Activated T-helper 1 cell treated with anti-CD3 and anti-CD28 coated beads, Interleukin-12 subunit alpha, Interleukin-12 subunit beta, Interleukin-2, Interleukin-4 antibody, amounts not matched to agents 30 ng/mL and 10 ng/mL and 1 ng/mL, durations not matched to agents 14 hours and 24 hours and 36 hours (primary cell): ENCODE measurements at places on chromosomes 4 and X. TPM values are rescaled to one million over a fixed set of nuclear protein-coding genes. Genes with fewer than 3 reads are reported as not detected.
A peak's percentile ranks its signal among the peaks of the same experiment; 100 is the strongest.

GRCh38 chr4:153676984-153677383 is 7.1 kb upstream of the TLR2 start:
- H3K4me1 ChIP-seq, result no peaks in the 10 kb centered on the region
- peaks cover 24% of the 10 kb centered on the region for H3K27me3 ChIP-seq
- no peak overlapping the region for H3K27ac ChIP-seq
- no peaks in the 10 kb centered on the region for H3K36me3 ChIP-seq
- no peak for DNase-seq
- H3K4me3 ChIP-seq, result no peak overlapping the region

DNA sequence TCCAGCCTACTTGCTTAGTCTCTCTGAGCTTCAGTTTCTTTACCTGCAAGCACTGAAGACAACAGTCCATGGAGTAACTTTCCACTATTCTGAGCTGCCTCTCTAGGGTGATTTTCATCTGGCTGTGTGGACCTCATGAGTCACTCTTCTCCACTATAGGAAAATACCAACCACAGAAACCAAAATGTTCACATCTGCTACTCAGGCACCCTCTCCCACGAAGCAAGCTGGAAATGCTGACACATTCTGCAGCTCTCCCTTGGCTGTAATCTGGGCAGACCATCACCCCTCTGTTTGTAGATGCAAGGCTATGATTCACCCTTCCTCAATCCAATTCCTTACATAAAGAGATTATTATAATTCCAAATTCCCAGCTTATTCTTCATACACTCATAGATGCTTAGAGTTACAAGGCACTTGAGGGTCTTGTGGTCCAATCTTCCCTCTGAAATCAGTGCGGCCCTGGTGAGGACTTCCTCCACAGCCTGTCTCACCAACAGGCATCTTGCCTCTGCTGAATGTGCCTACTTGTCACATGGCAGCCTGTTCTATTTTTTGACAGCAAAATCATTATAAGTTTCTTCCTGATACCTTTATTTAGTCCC is 97.0 kb upstream of the LNX1 start:
- DNase-seq, result no peak
- peaks cover 10% of the 10 kb centered on the region for H3K27me3 ChIP-seq
- H3K4me1 ChIP-seq, result peaks cover 9% of the 10 kb centered on the region
- H3K27ac ChIP-seq, result peak overlapping the region; percentile 59
- H3K36me3 ChIP-seq, result no peaks in the 10 kb centered on the region

Gene IL1RAPL2
- total RNA-seq, result not detected in 2 replicates

- no peak for DNase-seq
- H3K4me3 ChIP-seq, result no peak overlapping the region
- peaks cover 15% of the 10 kb centered on the region for H3K4me1 ChIP-seq
- H3K27me3 ChIP-seq, result peaks cover 55% of the 10 kb centered on the region
Measured at GRCh38 chr4:87974856-87975462, 555 bp upstream of the SPP1 start.

Gene MAGEA12
- not detected in 2 replicates for total RNA-seq

DNA sequence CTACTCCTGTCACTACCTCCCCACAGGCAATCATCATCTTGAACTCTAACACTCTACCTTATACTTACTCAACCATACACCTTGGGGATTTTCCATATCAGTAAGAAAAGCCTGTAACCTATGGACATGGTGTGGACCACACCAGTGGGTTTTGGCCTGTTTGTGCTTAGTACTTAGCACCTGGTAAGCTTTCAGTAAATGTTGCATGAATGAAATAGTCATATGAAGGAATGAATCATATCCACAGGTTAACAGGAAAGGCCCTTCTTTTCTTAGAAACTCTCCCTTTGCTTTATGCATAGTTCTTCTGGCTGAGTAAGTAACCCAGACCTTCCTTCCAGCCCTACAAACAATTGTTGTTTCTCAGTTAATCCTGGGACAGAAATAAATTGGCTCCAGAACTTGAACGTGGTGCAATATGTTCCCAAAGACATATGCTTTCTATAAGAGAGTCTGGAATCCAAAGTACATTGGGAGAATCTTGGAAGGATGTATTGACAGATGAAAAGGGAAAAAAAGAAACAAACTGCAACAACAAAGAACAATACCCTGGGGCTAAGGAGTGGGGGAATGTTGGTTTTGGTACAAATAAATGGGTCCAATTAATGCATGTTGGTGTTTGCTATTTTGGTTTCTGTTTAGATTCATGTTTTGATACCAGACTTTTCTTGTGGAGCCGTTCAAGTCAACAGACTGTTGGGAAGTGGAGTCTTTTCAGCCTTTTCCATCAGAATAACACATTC is 27.8 kb downstream of the RASL11B start:
- no peak overlapping the region for H3K4me3 ChIP-seq
- H3K4me1 ChIP-seq, result peaks cover 9% of the 10 kb centered on the region
- peaks cover 6% of the 10 kb centered on the region for H3K36me3 ChIP-seq
- no peaks in the 10 kb centered on the region for H3K27me3 ChIP-seq

Gene PABPC5
- not detected in 2 replicates for total RNA-seq

DNA sequence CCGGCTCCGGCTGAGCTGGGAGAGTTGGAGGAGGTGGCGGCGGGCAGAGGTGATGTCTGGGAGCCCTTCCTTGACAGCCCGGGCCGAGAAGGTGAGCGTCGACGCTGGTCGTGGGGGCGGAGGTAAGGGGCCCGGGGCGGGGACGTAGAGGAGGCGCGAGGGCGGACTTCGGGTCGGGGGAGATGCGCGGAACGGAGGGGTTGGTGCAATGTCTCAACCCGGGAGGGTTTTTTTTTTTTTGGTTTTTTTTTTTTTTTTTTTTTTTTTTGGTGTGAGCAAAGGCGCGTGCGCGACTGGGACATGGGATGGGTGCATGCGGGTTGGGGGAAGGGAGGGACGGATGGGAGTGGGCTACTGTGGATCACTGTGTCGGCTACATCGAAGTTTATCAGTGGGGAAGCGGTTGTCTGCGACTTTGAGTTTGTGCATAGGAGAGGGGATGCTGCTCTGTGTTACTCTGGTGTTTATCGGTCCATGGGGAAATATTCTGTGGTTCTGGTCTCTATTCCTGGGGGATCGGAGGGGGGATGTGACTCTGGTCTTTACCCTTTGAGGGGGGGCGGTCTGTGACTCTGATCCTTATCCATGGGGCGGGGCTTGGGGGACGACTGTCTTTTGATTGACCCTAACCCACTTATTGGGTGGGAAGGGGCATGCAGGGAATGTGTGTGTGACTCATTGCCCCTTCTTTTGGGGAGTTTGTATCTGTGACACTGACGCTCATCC is 537 bp downstream of the RBM10 start:
- peaks cover 2% of the 10 kb centered on the region for H3K27me3 ChIP-seq
- H3K4me3 ChIP-seq, result peak overlapping the region; percentile 100
- no peak for DNase-seq
- peaks cover 18% of the 10 kb centered on the region for H3K4me1 ChIP-seq

Gene NLGN3
- 1.1 and 1.6 TPM in 2 replicates for total RNA-seq

DNA sequence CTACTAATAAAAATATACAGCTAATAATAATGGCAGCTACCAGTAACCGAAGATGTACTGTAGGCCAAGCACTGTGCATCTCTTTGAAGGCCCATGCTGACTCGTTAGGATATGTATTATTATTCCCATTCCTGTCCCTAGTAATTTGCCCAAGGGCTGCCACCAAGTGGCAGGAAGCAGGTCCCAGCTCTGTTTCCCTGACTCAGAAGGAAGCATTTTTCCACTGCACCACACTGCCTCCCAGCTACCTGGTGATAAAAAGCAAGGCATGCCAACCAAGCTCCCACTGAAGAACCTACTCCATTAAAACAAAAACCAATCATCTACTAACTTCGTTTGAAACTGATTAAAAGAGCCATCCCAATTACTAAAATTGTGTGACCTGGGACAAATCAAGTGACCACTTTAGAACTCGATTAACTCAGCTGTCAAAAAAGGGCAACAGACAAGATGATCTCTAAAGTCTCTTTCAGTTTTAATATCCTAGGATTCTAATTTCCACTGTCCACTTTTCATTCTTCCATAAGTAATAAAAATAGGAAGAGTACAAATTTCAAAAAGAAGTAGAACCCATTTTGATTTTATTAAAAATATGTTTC is 24.3 kb upstream of the PGM2 start:
- H3K4me3 ChIP-seq, result no peak overlapping the region
- H3K27me3 ChIP-seq, result peaks cover 6% of the 10 kb centered on the region
- H3K4me1 ChIP-seq, result no peaks in the 10 kb centered on the region
- no peak for DNase-seq
- no peak overlapping the region for H3K27ac ChIP-seq
- H3K36me3 ChIP-seq, result no peaks in the 10 kb centered on the region

Gene NALF2
- 1.2 TPM in 2 replicates for total RNA-seq

DNA sequence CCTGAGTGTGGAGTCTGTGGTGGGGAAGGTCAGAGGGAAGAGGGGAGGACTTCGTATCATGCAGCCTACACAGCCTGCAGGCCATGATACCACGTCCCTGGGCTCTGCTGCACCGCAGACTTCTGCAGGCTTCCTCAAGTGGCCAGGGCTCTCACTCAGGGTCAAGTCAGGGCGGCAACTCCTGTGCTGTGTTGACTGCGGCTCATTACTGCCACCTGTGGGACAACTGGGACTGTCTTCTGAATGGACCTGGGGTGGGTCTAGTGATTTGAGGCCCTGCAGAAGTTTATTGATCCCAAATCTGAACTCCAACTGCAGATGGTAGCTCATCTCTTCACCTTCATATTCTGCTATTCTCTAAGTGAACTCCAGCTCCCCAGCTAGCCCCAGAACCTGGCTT is 167.1 kb downstream of the NSUN7 start:
- H3K27me3 ChIP-seq, result no peaks in the 10 kb centered on the region
- no peak overlapping the region for H3K4me3 ChIP-seq
- no peak for DNase-seq
- peaks cover 1% of the 10 kb centered on the region for H3K36me3 ChIP-seq

DNA sequence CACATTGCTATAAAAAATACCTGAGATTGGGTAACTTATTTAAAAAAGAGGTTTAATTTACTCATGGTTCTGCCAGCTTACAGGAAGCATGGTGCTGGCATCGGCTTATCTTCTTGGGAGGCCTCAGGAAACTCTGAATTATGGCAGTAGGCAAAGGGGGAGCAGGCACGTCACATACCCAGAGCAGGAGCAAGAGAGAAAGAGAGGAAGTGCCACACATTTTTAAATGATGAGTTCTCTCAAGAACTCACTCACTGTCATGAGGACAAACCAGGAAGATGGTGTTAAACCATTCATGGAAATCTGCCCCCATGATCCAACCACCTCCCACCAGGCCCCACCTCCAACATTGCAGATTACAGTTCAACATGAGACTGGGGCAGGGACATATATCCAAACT is 10.0 kb upstream of the AFF1 start:
- peaks cover 20% of the 10 kb centered on the region for H3K4me1 ChIP-seq
- H3K27me3 ChIP-seq, result no peaks in the 10 kb centered on the region
- no peak overlapping the region for H3K27ac ChIP-seq
- H3K4me3 ChIP-seq, result no peak overlapping the region
- H3K36me3 ChIP-seq, result no peaks in the 10 kb centered on the region

Gene ZBED1
- total RNA-seq, result 39.8 and 41.6 TPM in 2 replicates

Gene CD38
- 148 and 152 TPM in 2 replicates for total RNA-seq

DNA sequence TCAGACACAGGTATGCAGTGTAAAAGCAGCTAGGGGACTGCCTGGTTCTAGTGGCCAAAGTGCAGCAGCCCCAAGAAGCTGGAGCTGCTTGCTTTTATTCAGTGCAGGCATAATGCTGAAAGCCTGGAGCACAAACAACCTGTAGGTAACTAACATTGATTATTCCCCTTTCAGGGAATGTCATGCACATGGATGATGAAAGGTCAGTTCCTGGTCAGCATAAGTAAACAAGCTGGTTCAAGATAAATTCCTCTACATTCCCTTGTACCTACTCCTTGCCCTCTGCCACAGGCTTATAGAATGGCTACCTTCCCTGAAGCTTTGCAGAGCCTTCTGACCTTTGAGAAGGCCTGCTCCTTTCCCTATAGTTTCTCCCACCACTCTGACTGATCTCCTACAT is 1318.5 kb upstream of the ADGRL3 start:
- H3K27ac ChIP-seq, result no peak overlapping the region
- H3K4me3 ChIP-seq, result no peak overlapping the region
- H3K4me1 ChIP-seq, result no peaks in the 10 kb centered on the region
